ENCODE measurements at places on chromosomes 6 and 20.

GRCh38 chr6:33955566-33955965, 151.8 kb upstream of the MLN start:
- DNase-seq: no peak

DNA sequence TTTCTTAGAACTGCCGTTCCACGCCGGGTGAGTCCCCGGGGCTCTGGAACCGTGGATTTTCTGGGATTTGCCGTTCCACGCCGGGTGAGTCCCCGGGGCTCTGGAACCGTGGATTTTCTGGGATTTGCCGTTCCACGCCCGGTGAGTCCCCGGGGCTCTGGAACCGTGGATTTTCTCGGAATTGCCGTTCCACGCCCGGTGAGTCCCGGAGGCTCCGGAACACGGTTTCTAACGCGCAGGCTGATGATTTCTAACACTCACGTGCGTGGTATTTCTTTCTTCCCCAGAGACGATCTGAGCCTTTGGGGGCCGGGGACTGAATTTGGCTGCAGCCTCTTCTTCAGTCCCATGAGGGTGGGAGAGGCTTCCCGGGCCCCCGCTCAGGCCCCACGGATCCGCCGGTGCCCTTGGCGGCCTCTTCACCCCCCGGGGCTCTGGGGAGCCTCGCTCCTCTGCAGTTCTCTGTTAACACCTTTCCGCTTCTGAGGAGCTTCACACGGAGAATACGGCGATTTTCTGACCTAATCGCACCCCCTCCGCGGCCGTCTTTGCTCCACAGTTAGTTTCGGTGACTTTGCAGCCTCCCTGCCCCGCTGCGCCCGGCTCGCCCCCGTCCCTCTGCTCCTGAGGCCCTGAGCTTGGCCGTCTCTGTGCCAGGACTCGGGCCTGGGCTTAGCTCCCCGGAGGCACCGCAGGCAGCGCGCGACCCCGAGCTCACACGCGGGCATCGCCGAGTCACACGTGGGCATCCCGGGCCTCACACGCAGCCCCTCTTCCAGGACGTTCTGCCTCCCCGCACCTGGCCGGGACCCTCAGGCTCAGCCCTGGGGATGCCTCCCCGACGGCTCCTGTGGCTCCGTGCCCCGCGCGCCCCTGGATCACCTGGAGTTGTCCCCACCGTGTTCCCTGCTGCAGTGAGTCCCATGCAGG, 7.2 kb upstream of the KIF25 start:
- DNase-seq: no peak

DNA sequence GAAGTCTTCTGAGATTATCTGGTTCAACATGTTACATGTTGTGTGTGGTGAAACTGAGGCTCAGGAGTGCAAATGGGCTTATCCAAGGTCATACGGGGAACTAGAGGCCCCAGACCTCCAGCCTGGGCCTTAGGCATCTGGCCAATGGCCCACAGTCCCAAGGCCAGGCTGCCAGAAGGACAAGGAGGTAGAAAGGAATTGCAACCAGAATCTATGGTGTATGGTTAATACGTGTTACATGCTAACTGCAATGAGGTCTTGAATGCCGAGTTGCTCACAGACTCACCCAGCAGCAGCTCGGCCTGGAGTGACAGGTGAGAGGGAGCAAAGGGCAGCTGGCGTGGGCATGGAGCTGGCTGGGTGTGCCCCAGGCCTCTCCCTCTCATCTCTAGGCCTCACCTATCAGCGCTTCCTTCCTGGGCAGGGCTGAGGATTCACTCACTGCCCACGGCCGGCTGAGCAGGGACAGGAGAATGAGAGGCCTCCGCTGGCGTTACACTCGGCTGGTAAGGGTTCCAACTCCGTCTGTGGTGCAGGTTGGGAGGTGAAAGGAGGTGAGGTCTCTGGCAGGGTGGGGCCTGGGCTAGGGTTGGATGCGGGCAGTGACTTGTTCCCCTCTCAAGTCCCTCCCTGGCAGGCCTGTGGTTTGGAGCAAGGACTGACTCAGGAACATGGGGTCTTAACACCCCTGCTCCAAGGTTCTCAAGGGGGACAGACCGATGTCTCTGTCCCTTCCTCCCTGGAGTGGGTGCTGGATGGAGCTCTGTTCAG, at the start of gene TLDC2:
TLDC2 (plus strand) TSS at position 437 of the 771 bp plus-strand sequence; CDS start at position 474, 37 bp downstream.
- DNase-seq: no peak

DNA sequence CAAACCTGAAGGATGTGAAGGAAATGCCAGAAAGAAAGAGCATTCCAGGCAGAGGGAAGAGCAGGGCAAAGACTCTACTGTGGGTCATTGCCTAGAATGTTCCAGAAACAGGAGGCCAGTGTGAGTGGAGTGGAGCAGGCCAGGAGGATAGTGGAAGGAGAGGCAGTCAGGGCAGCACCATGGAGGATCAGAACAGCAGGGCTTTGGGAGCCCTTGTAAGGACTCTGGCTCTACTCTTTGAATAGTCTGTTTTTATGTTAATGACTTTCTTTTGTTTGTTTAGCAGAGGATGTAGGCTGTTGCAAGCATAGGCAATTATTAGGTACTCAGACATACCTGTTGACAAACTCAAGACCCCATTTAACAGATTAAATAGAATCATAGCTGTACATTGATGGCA, 23.6 kb upstream of the FBXL4 start:
- DNase-seq: no peak

DNA sequence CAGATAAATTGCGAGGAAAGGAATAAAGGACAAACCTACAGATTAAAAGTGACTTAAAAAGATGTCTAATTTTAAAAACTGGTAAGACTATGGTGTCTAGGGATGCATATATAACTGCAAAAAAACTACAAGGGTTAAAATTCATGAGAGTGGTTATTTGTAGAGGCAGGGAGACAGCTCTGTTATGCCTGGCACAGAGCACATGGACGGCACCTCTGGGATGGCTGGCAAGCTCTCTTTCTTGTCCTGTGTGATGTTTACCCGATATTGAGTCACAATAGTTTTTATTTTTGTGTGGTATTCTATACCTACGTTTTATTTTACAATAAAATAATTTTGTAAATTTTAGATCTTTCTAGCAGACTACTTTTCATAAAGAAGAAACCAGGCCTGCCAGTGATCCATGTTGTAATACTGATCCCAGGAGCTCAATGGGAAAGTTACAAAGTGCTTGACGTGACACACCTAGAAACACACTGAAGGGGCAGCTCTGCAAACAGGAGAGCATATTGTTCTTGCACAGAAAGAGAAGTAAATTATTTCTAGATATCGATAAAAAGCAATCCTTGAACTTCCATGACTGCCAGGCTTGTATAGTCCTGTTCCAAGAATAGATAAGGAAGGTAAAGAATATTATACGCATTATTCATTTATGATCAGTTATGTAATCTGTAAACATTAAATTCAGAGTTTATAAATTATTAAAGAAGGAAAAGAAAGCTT, 290.0 kb downstream of the PTPRK start:
- no peak for DNase-seq

GRCh38 chr20:90651-91050, 3.2 kb downstream of the DEFB125 start:
- no peak for DNase-seq

- DNase-seq: no peak
These were observed 1.3 kb upstream of the PPP1R3G start for GRCh38 chr6:5083813-5084359.

- peak; percentile 29 for DNase-seq
These were observed 4.6 kb upstream of the RAE1 start for GRCh38 chr20:57346477-57346876.

GRCh38 chr6:137717074-137718073, 149.7 kb upstream of the TNFAIP3 start:
- DNase-seq: no peak

- DNase-seq: no peak
These were observed 3.9 kb upstream of the KIAA0408 start for GRCh38 chr6:127463056-127463455.

DNA sequence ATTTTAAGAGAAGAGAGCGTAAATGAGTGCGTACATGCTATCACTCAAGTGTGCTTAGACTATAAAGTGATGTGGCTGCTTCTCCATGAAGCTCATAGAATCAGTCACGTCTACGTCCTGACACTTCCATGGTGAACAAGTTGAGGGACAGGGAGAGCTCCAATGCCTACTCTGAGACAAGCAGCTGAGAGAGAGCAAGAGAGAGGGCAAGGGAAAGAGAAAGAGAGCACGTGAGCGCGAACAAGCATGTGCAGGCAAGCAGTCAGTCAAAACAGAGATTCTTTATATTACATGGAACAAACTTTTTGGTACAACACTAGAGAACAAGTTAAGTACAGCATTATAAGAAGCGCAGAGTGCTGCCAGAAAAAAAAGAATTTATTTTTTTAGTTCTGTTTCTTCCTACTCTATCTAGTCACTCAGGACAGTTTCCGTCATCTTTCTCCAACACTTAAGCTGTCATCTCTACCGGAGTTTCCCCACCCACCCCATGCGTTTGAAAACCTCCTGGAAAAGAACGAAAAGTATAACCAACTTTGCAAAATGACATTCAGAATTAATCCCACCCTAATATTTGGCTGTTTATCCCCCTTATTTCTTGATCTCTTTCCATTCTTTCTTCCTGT, 61.8 kb downstream of the EPB41L2 start:
- DNase-seq: no peak

DNA sequence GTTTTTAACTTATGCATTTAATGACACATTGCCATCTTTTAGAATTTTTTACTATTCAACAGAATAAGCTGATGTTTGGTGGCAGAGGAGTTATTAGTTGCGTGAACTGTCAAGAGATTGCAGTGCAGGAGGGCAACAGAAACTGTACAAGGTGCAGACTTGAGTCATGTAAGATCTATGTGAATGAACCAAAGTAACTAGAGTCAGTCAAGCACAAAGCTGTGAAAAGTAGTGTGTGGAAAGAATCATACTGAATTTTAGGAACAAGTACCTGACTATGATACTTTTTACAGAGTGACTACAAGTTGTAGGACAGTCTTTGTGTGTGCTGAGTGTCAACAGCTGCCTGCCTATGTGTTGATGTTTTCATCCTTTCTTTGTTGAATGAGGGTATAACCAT, 2.7 kb upstream of the C6orf163 start:
- no peak for DNase-seq

GRCh38 chr6:32439602-32440214, at the start of gene HLA-DRA:
HLA-DRA (plus strand) TSS chr6:32439887; CDS start chr6:32439951, 64 bp downstream.
- DNase-seq: no peak

- peak; percentile 72 for DNase-seq
These were observed 9.2 kb downstream of the ECI2 start for GRCh38 chr6:4125933-4126864.

- no peak for DNase-seq
These were observed 125.0 kb upstream of the RPS6KA2 start for GRCh38 chr6:166752097-166752496.

GRCh38 chr6:95636552-95637431, 59.5 kb downstream of the MANEA start:
- DNase-seq: no peak

DNA sequence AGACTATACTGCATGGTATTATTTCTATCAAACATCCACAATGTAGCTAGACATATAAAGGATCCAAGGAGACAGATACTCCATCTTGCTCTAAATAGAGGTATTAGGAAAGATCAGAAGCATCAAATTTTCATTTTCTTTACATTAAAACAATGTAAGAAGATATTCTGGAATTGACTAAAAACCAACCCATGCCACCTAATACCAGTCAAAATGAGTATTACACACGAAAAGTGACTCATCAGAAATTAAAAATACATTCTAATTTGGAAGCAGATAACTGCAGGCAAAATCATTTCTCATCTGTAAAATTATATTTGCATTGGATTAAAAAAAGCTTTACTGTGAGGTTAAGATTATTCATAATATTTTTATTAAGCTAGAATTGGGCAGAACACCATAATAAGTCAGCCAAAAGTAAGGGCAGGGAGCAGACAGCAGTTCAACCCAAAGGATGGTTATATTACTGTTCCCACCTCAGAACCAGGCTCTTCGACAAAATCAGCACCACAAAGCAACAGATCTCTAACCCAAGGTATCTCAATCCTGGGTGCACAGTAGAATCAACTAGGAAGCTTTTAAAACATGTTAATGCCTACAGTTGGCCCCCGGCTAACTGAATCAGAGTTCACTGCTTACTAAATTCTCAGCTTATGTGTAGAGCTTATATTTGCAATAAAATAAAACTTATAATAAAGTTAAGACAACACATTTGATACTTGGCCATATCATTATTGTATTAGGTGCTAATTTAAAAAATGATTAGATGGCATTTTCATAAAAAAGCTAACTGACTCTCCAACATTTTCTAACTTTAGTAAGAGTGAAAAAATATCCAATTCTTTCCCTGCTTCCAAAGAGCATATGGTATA, 35.2 kb downstream of the SAMD3 start:
- no peak for DNase-seq

DNA sequence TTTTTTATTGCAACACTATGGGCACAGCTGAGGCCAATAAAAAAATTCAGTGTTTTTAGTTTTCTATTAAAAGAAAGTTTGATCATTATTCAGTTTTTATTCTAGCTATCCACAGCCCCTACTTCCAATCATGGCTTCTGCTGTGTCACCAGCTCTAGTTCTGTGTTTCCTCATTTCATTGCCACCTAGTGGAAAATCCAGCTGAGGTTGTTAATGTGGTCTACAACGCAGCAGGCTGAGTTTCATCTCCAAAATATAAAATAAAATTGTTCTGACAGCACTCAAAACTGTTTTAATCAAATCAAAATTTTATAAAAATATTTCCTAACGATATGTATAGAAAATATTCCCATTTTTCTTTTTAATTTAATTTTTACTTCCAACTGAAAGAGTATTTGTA, 13.6 kb downstream of the COL9A1 start:
- no peak for DNase-seq

DNA sequence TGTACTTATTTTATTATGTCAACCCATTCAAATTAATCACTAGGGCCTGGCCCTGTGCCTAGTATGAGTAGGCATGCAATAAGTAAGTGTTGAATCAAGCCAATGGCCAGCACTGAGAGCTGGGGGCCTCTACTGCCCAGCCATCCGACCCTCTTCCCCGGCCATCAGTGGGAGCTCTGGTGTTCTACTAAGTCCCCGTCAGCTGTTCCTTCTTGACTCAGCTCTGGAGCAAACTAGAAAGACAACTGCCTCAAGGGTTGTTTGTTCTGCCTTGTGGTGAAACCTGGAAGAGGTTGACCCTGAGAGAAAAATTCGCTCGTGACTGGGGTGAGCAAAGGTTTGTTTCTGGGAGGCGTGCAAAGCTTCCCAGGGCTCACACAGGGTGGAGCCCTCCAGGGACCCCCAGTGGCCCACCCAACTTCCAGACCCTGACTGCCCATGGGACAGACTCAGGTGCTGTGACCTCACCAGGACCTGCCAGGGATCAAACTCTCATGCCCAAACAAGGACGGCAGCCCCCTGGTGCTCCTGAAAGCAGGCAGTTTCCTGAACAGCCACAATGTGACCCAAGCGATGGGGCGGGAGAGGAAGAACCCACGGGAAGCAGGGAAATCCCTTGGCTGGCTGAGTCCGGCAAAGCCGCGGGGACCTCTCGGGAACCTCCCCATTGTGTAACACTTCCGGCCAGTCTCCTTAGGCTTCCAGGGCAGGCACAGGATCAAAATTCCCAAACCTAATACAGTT, 50.4 kb downstream of the BANF2 start:
- no peak for DNase-seq

- no peak for DNase-seq
These were observed 22.5 kb downstream of the NCOA3 start for GRCh38 chr20:47524015-47524784.
